G401 (cell line): ENCODE measurements at places on chromosomes 11 and 22. TPM values are rescaled to one million over a fixed set of nuclear protein-coding genes. Genes with fewer than 3 reads are reported as not detected.

The CHEK1 gene
- total RNA-seq: 42.5 and 65.3 TPM in 2 replicates

The SHISAL1 gene
- total RNA-seq: under 0.01 and 0.10 TPM in 2 replicates

The VPS26B gene
- 46.1 and 56.2 TPM in 2 replicates for total RNA-seq

The ADM2 gene
- not detected in 2 replicates for total RNA-seq

The NXF1 gene
- 10.2 and 23.3 TPM in 2 replicates for total RNA-seq

The TENM4 gene
- total RNA-seq: 18.6 and 18.7 TPM in 2 replicates

The ROBO4 gene
- total RNA-seq: not detected in 2 replicates

The NXPE1 gene
- total RNA-seq: not detected in 2 replicates

The ZNRD2 gene
- total RNA-seq: 72.3 and 72.7 TPM in 2 replicates

The OR4S1 gene
- not detected in 2 replicates for total RNA-seq

GRCh38 chr11:6633422-6634408 lies 14.5 kb upstream of the TPP1 start:
- no peak for DNase-seq

DNA sequence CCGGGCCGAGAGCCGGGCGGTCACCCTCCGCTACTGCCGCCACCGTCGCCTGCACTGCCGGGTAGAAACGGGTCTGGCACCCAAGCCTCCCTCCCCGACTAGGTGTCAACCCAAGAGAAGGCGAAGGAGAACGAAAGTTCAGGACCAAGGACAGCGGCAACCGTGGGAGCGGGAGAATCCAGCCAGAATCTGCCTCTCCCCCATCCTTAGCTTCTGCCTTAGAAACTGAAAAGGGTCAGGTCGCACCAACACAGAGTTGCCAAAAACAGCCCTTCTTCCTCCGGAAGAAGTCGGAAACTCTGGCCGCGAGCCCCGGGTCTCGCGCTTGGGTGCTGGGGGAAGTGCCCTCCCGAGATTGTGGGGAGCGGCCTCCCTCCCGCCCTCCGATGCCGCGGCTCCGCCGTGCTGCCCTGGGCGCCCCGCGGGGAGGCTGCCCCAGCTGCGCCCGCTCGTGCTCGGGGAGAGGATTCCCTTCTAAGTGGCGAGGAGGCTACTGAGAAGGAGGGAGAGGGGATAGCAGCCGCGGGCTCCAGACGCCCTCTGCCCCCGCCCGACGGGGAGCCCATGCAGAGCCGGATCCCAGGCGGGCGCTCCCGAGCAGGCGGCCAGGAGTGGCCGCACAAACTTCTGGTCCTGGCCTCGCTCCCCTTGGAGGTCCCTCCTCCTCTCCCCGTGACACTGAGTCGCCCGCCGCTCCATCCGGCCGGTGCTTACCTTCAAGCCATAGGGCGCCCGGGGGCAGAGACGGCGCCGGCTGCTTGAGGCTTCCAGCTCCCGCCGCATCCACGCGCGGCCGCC lies 637 bp downstream of the DRD2 start:
- DNase-seq: peak; percentile 11

GRCh38 chr22:26477341-26477731 lies 6.2 kb downstream of the HPS4 start:
- DNase-seq: peak; percentile 55

DNA sequence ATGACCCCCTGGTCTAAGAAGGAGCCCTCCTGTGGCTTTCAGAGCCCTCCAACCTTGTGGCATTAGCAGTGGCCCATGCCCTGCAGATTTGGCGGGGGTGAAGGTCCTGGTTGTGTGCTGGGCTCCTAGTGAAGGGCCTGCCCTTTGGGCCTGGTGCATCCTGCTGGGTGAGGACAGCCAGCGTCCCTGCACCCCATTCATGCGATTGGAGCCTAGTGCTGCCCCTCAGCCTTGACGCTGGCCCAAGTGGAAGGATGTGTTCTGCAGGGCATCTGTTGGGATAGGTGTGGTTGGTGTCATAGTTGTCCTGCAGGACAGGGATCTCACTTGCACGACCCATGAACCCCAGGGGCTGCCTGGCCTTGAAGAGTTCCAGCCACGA lies 28.1 kb upstream of the DGCR8 start:
- DNase-seq: no peak

DNA sequence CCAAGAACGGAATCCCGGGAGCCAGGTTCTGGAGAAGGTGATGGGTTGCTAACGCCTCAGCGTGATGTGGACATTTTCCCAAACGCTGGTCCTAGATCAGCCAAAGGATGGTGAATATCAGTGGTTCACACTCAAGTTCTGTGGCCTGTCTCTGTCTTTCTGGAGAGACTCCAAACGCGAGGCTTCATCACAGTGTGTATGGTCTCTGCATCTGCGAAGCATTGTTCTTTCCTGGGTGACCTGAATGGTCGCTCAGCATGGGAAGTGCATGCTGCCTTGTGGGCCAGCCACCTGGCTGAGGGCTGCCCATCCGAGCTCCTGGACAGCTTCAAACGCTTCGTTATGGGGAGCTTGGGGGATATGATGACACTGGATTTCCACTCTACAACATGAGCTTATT lies 810.0 kb downstream of the TBC1D22A start:
- no peak for DNase-seq

DNA sequence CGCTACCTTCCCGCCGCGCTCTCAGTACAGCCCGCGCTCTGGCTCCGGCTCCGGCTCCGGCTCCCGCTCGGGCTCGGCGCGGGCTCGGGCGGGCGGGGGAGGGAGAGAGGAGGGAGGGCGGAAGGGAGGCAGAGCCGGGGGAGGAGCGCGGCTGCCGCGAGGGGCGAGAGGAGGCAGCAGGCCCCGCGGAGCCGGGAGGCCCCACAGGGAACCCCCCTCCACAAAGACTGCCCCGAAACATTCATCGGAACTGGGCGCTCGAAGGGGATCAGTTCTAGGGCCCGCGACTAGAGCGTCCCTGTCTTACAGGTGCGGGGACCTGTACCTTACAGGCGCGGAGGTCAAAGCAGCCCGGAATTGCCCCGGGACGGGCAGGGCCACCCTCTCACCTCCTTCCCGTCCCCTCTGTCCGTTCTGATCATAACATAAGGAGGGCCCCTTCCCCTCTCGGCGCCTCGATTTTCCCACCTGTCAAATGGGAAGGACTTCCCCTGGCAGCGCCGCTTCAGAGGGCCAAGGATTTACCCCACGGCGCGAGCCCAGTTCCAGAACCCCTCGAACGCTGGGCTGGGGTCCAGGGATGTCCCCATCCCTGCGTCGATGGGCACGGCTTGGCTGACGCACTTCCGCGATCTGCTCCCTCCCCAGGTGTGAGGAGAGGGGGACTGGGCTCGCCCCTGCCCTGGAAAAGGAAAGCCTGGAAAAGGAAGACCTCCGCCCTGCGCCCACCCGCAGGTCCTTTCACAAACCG lies at the start of gene SHISA8:
SHISA8 (minus strand) TSS at position 40 of the 751 bp plus-strand sequence. CDS start 407 bp downstream, outside the sequence.
- DNase-seq: peak; percentile 77

DNA sequence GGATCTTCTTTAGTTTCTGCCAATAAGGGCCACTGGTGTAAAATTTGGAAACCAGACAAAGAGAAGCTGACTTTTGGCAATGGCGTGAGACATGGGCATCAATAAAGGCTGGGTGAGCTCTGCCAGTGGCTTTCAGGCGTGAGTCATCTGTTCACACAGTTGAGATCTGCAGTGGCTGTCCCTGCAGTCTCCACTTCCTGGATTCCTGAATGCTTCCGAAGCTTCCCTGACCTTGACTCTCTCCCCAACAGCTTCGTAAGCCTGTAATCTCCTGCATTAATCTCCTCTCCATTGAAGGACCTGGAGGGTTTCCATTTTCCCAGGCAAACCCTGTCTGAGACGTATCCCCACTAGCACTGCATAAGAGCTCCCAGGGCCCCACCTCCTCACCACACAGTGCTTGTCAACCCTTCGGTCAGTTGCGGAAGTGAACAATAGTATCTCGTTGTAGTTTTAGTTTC lies 574.7 kb downstream of the TBC1D22A start:
- DNase-seq: peak; percentile 62

DNA sequence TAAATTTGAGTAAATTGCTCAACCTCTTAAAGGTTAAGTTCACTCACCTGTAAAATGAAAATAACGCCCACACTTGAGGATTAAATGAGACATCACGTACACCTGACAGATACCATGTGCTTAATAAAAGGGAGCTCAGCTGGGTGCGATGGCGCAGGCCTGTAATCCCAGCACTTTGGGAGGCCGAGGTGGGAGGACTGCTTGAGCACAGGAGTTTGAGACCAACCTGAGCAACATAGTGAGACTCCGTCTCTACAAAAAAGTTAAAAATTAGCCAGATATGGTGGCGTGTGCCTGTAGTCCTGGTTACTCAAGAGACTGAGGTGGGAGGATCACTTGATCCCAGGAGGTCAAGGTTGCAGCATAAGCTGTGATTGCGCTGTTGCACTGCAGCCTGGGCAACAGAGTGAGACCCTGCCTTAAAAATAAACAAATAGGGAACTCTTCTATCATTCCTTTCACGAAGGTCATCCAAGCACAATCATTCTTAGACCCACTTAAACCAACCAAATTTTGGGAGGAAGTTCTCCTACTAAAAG lies 134.1 kb downstream of the BBOX1 start:
- no peak for DNase-seq

- peak; percentile 27 for DNase-seq
Observed at GRCh38 chr22:48343461-48343860, 1484.2 kb downstream of the BRD1 start.

- no peak for DNase-seq
Observed at GRCh38 chr22:27153386-27153785, 496.0 kb downstream of the MIAT start.

GRCh38 chr11:11396301-11397035 lies 43.4 kb upstream of the CSNK2A3 start:
- DNase-seq: no peak

DNA sequence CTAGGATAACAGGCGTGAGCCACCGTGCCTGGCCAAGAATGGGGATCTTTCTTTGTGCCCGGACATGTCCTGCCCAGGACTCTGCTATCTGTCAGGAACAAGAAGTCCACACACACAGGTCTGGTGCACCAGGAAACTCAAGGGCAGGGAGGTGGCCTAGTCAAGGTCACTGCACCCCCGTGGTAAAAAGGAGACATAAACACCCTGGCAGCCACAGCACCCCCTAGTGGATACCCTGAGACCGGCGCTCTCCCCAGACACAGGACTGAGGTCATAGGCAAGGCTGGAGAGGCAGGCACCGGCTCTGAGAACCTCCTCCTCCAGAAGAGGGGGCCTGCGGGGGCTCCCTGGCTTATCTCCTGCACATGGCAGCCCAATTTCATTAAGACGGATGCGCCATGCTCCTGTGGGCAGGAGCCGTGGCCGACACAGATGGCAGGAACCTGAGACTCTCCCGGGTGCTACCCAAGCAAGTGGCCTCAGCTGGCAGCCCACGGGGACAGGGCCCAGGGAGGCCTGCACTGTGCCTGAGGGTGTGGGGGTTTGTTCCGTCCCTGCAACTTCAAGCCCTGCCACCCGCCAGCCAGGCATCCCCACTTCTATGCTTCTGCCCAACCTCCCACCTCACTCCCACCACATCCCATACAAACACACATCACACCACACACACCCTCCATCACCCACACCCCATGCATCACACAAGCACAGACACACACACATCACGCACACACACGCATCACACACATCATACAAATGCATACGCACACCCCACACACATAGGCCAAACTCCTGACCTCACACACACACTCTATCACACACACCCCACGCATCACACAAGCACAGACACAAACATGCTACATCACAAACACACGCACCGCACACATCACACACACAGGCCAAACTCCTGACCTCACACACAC lies 19.6 kb downstream of the MACROD1 start:
- no peak for DNase-seq

DNA sequence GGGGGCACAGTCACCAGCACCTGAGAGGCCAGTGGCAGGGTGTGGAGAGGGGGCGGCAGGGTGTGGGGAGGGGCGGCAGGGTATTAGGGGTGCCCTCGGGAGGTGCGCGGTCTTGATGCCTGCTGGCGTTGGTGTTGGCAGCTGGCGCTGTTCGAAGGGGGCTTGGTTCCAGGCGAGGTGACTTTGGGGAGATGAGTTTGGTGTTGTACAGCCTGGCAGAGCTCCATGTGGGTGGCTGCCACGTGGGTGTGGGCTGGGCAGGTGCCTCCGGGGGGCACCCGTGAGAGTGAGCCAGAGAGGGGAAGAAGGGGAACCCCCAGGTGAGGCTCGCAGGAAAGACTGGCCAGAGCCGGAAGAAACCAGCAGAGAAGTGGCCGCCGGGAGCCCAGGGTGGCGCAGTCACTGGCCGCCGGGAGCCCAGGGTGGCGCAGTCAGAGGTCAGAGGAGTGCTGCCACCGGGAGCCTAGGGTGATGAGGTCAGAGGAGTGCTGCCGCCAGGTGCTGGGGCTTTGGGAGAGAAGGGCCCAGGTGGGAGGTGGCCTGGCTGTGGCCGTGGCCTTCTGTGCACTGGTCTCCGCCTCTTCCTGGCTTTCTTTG lies 44.7 kb downstream of the MUC6 start:
- no peak for DNase-seq

GRCh38 chr22:22374579-22374978 lies 130.0 kb downstream of the VPREB1 start:
- DNase-seq: no peak

DNA sequence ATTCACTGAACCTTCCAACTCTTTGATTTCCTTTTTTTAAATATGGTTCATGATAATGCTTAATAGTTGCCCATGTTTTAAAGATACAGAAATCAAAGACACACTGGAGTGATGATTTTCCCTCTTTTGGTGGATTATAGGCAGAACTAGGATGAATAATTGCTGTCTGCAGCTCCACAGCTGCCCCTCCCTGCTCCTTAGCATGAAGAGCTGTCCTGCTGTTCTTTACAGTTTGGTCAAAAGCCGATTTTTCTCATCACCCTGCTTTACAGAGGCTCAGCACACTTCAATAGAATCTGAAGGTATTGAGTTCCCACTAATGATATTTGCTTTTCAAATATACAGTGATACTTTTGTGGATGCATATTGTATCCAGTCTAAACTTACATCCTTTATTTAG lies 202.6 kb downstream of the AASDHPPT start:
- no peak for DNase-seq

DNA sequence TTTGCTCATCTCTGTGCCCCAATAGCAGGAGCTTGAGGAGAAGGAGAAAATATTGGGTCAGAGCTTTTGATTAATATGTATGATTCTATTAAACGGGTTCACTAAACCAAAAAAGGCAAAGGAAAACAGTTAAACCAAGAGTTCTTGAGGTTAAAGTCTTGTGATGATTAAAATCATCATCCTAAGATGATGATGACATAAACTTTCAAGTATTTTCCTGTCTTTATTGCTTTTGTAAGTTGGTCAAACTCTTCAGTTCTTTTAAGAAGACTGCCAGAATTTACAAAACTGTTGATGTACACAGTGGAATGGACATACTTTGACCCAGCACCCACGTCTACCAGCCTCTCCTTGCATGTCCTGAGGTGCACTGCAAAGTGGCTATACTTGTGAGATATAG lies 41.0 kb downstream of the FDX1 start:
- no peak for DNase-seq
